ENCODE measurements at places on chromosomes 4 and X.

GRCh38 chr4:155849042-155849441 is 17.0 kb downstream of the ASIC5 start:
- no peak for DNase-seq

DNA sequence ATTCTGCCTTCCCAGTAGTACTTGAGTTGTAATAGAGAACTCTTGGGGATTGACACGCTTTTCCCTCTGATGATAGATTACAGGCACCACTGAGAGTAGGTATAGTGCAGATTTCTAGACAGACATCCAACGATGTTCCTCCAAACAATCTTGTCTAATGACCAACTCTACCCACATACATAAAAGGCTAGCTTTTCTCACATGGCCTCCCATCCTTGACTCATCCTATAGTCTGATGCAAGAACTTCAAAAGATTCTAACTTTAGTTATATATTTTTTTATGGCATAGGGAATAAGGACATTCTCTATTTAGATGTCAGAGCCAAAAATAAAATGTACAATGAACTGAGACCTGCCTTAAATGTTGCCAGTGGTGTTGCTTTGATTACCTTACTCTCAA is 60.9 kb downstream of the GLRA2 start:
- DNase-seq, result no peak

- DNase-seq, result no peak
Observed at GRCh38 chrX:152899874-152900719, 2.2 kb downstream of the ZNF185 start.

- no peak for DNase-seq
Observed at GRCh38 chrX:49850028-49850427, 20.9 kb downstream of the PAGE4 start.

DNA sequence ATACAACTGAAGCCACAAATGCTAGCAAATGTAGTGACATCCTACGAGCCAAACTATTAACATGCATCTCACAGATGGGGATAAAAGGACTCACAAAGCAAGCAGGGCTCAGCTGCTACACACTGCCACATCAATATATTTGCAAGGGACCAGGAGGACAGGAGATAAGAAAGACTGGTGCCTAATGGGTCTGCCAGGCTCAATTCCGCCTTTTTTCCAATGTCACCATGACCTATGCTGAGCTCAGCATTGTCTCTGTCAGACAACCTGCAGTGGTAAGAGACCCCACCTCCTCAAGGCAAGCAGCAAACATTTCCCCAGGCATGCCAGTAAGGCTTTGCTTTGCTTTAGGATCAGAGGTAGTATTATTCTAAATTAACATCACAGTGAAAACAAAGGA is 435 bp downstream of the DCX start:
- no peak for DNase-seq

- DNase-seq, result no peak
Observed at GRCh38 chrX:24846550-24847150, 152.9 kb downstream of the POLA1 start.

DNA sequence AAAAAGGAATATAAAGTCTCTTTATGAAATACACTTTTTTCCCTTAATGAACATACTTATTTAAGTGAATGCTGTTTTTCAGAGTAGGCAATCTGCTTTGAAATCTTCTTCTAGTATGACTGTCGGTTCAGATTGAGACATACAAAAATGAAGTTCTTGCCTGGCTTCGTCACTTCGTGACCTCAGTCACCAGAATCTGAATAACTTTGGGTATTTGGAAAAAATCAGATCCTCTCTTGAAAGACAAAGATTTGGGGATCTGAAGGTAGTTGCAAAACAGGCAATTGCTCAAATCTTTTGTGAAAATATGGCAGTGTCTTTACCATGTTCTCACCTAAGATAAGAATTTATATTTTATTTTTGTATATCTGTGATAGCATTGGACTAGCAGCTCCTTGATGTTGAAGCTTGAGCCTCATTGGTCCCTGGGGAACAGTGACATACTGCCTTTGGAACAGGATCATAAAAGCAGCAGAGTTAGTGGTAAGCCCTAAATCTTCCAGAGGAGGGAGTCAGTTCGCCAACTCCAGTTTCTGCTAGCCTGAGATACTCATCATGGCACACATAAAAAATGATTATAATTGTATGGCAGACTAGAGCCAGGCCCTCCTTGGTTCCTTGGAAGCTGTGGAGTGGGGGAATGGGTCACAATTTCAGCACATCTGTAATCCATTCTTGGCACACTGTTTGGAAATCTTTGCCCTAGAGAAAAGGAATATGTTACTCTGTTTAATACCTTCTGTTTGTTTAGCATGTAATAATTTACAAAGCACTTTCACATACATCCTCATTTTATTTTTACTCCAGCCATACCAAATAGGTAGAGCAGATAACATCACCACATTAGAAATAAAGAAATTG is 5.0 kb downstream of the ARFIP1 start:
- no peak for DNase-seq

DNA sequence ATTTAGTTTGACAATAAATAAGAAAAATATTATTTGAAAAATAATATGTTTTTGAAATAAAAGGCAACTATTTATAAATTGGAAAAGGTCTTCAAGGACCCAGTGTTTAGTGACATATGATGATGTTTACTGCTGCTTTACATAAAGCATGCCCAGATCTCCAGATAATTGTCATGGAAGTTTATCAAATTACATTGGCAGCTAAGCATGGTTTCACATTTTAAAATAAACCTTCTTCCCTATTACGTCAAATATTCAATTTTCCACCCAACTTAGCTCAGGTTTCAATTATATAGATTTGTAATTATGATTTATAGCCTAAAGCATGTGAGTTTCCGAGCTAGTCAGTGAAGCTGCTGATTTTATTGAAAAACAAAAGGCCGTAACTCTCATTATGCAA is 417.2 kb downstream of the CFAP47 start:
- DNase-seq, result no peak

GRCh38 chrX:69179380-69179911 is 14.2 kb upstream of the PJA1 start:
- DNase-seq, result no peak

- no peak for DNase-seq
Observed at GRCh38 chr4:7781366-7781765, 158.3 kb downstream of the AFAP1 start.

- no peak for DNase-seq
Observed at GRCh38 chr4:119020158-119020557, 115.5 kb upstream of the MYOZ2 start.
